ENCODE measurements at places on chromosomes 2 and 18.

GRCh38 chr2:202824901-202825300 is 46.7 kb downstream of the ICA1L start:
- no peak for DNase-seq

- DNase-seq = no peak
Observed at GRCh38 chr2:145186303-145186702, 666.4 kb upstream of the ZEB2 start.

DNA sequence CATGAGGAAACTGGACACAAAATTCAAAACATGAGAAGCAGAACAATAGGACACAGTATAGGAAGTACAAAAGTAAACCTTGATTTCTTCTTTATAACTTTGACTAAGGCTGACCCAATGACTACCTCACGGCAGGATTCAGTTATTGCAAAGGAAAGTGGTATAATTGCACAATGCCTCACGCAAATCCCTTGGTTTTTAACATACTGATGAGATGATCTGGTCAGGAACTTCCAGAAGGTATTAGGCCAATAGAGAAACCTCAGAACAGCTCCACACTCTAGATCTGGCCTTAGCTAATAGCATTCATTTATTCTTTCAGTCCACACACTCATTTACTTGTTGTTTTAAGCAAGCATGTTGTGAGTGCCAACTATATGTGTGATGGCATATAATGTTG is 1526.9 kb upstream of the ACVR2A start:
- DNase-seq = no peak

DNA sequence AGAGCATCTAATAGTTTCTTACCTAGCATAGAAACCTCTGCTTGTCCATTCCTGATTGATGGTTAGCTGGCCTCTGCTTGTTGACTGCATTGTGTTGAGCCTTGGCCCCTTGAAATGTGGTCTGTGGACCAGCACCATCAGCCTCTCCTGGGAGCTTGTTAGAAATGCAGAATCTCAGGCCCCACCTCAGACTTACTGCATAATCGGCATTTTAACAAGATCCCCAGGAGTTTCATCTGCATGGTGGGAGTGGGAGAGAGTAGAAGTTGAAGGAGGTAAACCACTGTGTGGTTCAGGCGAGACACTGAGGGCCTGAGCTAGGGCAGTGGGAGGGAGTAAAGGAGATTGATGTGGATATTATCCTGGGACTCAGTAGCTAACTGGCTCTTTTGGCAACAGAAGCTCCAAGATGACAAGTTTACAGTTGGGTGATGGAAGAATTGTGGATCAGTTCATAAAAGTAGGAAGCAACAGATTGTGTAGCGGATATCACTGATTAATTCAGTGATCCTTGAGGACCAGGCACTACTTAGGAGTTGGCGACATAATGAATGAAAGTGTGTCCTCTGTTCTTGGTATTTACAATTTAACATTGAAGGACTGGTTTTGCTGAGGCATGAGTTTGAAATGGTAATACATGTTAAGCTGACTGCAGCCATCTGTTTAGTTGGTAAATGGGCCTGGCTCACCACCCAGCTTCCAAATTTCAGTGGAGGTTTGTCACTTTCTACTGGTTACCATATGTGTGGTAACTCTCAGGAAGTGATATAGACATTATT is 20.9 kb downstream of the PHLPP1 start:
- no peak for DNase-seq

GRCh38 chr18:36576339-36576738 is 252.5 kb downstream of the TPGS2 start:
- DNase-seq = no peak

DNA sequence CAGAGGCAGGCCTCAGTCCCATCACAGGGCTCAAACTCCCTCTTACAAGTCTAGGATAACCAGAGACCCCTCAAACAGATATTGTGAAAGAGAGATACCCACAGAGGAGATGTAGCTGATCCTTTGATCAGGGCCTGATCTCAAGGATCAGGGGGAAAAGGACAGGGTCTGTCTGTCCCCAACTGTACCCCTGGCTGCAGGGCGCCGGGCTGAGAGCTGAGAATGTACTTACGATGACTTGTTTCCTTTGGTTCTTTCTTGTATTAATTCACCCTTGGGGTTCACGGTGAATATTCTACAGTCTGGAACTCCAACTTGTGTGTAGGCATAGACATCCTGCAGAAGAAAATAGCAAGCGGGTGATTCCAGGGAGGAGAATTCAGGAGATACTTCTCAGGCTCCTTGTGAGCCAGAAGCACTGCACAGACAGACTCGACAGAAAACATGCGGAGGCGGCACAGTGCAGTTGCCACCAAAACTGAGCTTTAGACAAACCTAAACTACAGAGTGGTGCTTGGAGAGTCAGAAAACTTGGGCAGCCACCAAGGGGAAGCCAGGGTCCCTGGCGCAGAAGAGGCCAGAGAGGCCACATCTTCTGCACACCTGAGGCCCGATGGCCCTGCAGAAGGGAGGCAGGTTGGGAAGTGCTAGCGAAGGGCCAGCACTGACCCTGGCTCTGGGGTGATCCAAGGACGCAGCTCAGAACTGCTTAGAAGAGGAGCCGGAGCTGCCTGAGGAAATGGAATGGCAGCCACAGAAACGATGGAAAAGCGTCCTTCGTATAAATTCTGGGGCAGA is 73.9 kb downstream of the EMILIN2 start:
- DNase-seq = no peak

DNA sequence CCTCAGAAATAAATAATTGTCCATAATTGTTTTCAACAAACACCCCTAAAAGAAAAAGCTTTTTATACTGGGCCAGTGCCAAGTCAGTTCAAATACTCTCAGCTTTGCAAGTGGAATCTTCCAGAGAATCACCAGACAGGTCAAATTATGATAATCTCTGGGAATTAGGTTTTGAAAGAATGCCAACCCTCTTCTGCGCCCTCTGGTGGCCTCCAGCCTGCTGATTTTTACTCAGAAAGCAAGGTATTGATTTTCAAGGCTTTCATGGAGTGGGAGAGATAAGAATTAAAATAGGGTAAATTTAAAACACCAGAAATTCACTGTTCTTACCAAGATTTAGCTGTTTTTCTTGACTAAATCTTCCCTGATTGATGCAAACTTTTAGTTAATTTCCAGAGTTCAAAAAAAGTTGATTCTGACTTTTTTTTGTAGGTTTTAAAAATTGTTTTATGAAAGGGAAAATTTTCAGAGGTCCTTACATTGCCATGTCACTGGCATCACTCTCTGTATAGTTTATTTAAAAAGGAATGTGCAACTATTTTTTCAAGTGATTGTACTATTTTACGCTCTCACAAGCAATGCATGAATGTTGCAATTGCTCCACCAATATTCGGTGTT is 282.9 kb upstream of the TNP1 start:
- peak; percentile 18 for DNase-seq

GRCh38 chr2:37324536-37324785 is 172 bp downstream of the PRKD3 start:
- DNase-seq = no peak

GRCh38 chr18:64259871-64260270 is 111.0 kb upstream of the LINC00305 start:
- DNase-seq = no peak

GRCh38 chr2:39516347-39517101 is 79.4 kb upstream of the MAP4K3 start:
- DNase-seq = no peak

DNA sequence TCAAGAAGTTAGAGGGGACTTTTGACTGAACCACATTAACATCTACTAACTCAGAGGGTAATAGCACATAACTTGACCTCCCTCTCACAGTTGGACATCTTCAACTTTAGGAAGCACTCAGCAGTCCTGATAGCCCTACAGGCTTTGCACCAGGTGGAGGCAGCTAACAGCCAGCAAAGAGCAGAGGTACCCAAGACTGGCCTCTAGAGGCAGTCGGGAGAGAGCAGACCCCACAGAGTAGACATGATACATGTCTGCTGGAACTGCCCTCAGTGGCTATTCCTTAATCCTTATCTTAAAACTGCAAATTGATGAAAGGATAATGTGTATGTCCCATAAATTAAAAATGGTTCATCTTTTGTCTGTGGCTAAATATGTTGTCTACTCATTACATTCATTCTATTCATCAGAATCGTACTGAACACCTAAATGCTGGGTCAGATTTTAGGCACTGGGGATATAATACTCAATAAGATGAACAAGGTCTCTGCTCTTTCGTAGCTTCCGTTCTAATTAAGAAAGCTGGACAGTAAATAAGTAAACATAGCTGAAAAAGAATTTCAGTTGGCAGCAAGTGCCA is 49.8 kb downstream of the CAB39 start:
- DNase-seq = peak; percentile 35

DNA sequence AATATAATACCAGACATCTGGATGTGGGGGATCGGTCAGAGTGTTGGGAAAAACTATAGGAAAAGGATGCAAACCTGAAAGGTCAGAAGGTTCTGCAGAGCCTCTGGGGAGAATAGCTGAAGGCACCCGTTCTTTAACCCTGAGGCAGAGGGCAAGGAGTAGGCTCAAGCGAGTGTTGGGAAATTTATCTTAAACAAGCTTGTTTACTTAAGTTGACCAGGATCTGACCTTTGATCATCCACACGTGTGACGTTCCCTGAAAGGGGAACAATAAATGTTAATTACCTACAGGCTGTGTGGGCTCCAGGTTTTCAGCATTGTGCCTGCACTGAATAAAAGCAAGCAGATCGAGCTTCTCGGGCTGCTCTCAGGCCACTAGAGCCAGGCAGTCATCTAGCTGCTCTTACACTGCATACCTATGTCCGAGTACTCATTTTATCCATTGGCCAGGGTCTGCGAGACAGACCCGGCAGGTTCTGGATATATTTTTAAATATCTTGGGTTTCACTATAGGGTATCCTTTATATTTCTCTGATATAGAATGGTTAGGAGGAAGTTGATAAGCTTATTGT is 400.6 kb upstream of the CHST9 start:
- no peak for DNase-seq

- no peak for DNase-seq
Observed at GRCh38 chr2:226773291-226773690, 26.3 kb downstream of the IRS1 start.

All from activated CD4-positive, alpha-beta T cell treated with anti-CD3 and anti-CD28 coated beads, Interleukin-2, amount 50 U/mL, for 16 hours (primary cell).